ENCODE measurements at places on chromosomes 6 and 20.
A peak's percentile ranks its signal among the peaks of the same experiment; 100 is the strongest.

DNA sequence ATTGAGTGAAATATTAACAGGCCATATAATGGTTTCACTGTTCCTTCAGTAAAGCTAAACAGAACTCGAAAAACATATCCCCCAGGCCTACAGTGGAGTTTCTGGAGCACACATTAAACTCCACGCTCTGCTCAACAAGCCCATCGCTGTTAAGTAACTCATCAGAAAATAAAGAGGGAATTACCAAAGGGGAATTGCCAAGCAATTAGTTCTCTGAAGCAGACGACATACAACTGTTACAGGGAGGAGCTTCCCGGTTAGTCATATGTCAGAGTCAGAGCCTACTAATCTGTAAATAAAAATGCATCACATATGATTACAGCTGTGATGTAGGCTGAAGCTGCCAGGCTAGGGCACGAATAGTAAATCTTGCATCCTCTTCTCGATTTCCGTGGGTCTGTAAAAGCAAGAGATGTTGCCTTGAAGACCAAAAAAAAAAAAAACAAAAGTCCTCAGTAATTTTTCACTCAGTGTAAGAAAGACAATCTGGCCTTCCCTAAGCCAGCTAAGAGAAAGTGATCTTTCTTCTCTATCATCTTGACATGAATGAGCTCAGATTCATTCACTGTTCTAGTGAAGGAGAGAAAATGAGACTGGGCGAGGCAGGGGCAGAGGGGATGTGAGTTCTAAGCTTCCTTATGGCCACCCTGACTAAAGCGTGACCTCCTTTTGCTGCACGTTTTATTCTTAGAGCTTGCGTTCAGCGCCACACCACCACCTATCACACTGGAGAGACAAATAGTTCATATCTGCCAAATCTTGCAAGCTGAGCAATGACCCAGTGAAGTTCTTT lies 13.8 kb downstream of the ATXN1 start:
- DNase-seq = no peak

DNA sequence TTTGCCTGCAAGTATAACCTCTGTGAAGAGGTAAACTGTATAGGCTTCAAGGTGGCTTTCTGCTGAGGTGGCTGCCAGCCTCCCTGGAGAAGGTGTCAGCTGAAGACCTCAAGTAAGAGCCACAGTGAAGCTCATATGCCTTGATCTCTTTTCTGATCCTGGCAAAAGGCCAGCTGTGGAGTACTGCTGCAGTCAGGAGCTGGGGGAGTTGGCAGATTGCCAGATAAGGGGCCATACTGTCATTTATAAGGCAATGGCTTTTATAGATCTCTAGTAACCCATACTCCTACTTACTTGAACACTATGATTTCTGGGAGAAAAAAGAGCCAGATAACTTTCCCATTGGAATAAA lies 8.8 kb upstream of the CEP85L start:
- DNase-seq = no peak

DNA sequence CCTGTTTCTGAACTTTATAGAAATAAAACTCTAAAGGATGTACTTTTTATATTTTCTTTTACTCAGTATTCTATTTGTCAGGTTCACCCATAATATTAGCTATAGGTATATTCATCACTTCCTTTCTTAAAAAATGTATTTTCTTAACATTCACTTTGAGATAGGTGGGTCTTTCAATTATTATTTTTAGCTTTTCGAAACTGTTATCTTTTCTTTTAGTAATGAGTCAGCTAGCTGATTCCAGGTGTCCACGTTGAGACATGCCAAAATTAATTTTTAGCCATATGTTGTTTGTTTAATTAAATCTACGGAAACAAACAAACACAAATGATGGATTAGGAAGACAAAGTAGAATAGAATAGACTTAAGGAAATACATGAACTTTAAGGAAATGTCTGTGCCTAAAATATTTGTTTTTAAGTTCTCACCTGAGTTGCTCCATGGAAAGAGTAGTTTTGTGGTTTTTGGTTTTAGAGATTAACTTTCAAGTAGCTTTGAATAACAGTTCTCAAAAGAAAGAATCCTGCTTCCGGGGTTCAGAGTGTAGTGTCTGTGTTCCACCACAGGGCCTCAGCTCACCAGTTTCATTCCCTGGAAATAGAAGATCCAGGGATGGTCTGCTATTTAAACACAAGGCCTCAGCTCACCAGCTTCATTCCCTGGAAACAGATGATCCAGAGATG lies 435.0 kb downstream of the HAO1 start:
- DNase-seq = no peak

DNA sequence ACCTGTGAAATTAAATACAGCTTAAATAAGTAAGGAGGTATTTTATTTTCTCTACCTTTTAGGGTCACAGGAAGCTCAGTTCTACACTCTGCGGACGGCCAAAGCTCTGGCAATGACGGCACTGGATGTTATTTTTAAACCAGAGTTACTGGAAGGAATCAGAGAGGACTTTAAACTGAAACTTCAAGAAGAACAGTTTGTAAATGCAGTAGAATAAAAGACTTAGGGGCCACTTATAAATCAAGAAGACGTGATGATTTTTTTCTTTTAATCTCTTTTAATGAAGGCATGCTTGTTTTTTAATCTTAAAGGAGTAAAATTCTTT lies 16.2 kb downstream of the PM20D2 start:
- DNase-seq = no peak

DNA sequence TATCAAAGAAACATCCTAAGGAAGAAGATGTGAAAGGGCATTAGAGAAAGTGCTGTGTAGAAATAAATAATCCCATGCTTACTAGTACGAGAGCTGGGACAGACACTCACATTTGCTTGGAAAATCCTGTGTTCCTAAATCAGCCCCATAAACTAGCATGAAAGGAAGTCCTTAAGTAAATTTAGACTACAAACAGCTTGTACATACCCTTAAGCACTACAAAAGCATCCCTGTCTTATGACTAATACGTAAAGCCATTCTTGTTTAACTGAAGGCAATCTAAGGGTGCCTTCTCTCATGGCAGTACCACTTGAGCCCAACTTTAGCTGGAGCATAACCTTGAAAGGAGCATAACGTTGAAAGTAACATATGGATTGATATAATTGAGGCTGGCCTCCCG lies 15.4 kb upstream of the FOXQ1 start:
- no peak for DNase-seq

DNA sequence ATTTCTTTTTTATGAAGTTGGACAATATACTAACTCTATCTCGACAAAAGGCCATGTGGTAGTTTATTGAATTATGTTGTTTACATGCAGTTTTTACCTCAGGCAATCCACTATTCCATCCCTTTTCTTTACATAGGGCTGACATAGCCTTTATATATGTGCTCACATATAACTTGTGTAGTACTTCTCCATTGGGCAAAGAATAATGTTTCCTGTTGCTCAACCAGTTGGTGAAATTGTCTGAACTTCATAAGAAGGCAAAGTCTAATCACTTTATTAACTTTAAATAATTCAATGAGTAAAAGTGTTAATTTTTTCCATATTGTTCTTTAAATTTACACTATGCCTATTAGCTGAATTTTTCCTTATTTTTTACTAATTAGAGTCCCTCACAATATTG lies 1272.1 kb downstream of the EPHA7 start:
- no peak for DNase-seq

DNA sequence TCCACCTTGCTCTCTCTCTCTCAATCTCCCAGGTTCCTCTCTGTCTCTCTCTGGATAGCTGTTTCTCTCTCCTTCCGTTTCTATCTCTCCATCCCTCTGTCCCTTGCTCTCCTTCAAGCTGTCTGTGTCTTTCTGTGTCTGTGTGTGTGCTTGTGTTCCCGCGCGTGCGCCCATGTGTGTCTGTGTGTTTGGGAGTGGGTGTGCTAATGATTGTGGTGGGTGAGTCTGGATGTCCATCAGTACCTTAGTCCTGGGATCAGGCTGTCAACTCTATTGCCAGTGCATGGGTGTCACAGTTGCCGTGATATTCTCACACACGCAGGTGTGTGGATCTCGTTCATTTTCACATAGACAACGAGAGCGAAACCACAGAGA lies 1380.6 kb upstream of the DEFB115 start:
- DNase-seq = no peak

DNA sequence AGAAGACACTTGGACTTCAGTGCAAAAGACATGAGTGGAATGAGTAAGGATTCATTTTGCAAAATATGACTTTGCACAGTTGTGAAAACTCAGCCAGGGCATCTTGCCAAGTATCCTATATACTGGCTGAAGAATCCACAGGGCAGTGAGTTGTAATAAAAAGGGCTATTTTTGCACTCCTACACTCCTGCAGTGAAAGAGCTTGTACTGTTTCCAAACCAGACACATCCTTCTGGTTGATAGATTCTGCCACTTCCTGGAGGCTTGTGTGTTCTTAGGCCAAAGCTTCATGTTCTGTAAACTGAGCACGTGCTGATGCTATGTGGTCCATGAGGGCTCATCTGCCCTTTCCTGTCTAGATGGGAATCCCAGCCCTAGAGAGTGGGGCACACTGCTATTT lies 34.9 kb downstream of the GMPR start:
- DNase-seq = no peak

DNA sequence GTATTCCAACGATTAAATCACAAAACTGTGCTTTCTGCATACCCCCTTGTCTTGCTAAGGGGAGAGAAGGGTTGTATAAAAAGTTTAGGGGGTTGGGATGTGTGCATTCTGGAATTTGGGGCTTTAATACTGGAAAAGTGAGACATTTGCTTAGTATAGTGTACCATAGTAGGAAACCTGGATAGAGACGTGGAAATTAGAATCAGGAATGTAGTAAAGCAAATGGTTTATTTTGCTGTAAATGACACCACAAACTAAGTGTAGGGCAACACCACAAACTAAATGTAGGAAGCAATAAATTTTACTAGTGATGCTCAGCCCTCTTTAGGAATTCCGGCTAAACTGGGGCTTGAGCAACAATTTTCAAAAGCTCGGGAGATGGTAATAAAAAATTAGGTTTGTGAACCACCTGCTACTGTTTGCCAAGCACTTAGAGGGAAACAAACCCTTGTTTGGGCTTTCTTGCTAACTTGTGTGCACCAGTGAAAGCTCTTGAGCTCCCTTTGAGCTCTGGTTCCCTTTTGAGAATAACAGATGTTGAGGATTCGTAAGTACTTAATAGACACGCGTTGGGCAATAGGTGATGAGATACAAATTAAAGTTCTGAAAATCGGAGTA lies 13.8 kb downstream of the BRD2 start:
- DNase-seq = no peak

- no peak for DNase-seq
These were observed 255.5 kb downstream of the TBC1D7 start for GRCh38 chr6:13072686-13073347.

DNA sequence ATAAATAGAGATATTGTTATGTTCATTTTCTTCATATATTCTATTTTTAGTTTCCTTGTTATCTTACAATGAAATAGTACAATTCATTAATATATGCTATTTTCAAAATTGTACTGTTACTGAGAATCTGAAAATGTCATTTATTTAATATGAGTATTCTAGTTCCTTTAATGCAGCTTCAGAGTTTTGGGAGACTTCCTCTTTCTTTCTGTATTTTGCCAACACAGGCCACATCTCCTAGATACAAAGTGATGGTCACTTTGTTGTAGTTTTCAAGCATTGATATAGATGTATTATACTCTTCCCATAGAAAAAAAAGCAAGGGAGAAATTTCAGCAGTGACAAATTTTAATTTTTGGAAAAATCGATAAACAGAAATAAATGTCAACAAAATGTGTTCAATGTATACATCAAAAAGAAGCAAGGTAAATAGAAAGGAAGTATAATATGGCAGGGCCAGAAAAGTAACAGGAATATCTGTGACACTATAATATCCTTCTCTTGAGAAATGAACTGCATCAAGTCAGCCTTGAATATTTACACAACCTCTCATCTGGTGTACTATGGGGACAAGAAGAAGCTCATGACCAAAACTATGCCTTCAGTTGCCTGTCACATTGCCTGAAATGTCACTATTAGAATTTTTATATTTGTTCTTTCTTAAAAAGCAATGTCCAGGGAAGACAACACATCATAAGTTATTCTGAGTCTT lies 396.0 kb downstream of the TBC1D32 start:
- no peak for DNase-seq

DNA sequence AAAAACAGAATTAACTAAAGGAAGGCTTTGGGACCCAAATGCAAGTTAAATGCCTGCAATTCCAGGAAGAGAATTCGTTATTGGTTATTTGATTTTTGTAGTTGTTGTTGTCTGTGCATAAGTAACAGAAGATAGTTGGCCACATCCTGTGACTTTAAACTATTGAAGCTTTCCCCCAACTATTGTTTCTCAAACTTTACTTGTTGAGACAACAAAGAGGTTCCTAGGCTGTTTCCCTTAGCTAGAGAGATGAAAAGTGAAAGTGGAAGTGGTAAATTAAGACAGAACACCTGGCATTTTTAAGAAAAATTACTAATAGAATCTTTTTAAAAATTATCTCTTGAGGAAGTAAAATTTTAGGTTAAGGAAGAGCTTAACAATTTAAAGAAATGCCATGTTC lies 525.2 kb downstream of the PKHD1 start:
- DNase-seq = no peak

- DNase-seq = no peak
These were observed 82.4 kb upstream of the TAB2 start for GRCh38 chr6:149235130-149235561.

DNA sequence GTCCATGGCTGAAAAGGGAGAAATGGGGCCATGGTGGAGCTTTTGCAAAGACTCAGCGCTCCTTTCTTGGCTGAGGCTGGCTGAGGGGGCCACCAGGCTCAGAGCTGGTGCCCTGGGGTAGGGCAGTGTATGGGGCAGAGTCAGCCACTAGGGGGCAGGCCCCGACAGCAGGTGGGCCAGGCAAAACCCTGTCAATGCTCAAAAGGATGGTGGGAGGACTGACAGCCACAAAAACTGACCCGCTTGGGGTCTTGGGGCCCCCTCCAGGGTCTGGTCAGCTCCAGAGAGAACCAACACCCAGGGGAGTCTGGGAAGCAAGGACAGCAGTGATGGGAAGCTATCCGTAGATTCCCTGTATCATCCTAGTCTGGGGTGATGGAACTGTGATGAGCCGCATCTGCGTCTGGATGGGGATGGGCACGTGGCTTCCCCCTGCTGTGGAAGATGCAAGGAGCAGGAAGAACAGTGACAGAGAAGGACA lies 306.9 kb downstream of the DHX35 start:
- peak; percentile 13 for DNase-seq

GRCh38 chr6:147467886-147468285 lies 40.6 kb upstream of the SAMD5 start:
- DNase-seq = no peak

GRCh38 chr20:36975099-36975818 lies 23.8 kb upstream of the SAMHD1 start:
- DNase-seq = no peak

DNA sequence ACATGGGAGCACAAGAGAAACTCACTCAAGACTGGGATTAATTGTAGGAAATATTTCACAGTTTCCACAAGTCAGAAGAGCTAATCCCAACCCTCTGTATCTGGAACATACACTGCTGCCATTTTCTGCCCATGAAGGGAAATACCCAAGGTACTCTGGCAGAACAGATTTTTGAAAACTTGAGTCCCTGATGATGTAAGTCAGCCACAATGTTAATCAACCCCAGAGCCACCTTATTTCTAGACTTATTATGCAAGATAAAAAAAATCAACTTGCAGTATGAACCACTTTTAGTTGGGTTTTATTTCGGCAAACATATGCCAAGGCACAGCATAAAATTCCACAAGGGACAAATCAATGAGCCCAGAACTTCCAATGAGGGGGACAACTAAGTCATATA lies 141.5 kb downstream of the LY86 start:
- no peak for DNase-seq

Measured in C1 segment of cervical spinal cord (tissue), 14 donors.